ENCODE measurements at places on chromosomes 3 and 15.

DNA sequence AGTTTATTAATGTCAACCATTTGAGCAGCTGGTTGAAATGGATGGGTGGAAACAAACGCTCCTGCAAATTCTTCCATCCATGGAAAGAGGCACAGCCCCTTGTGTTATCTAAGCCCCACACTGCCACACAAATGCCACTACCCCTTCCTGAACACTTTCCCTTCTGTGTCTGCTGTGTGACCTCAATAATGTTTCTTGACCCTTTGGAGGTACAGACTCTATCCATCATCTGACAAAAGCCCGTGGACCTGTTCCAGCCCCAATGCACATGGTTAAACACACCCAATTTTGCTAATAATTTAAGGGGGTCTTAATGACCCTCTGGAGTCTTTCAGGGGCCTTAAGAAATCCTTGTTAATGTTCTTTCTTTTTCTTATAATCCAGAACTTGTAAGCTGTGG is 482.2 kb upstream of the CFAP20DC start:
- DNase-seq: no peak

DNA sequence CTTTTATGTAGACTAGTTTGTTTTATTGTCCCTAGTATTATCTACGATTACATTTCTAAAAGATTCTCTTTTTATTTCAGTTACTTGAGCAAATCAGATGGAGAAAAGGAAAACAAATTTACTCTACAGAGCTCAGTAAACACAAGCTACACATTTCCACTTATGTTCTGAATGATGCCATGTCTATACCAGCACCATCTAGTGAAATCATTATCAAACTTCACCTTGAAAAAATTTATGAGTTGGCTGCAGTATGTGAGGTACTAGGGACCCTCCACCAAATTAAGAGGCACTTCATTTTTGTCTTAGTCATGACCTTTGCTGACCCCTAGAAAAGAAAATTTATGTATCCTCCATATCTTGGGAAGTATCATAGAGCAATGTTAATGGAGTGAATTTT is 827.4 kb downstream of the SI start:
- no peak for DNase-seq

GRCh38 chr15:92505611-92506010 is 111.9 kb downstream of the ST8SIA2 start:
- no peak for DNase-seq

DNA sequence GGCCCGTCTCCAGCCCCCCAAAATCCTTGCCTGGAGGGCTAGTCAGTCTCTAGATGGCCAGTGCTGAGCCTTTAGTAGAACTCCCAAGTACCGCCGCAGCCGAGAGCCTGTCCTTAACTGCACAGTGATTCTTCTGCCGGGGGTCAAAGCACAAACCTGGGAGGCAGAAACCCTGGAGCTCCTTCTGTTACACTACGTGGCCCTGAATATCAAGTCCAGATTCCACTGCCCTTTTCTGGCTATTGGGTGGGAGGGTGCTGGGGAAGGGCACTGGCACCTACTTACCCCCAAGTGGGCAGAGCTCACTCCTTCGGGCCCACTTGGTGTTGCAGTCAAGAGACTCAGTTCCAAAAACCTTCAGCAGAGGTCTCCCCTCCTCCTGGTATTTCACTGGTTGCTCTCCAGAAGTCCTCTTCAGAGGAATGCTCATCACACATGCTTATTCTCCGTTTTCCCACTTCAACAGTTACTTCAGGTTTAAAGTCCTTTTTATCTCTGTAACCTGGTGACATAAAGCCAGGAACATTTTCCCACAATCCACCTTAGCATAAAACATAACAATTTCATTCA is 10.8 kb downstream of the PDHB start:
- no peak for DNase-seq

- DNase-seq: peak; percentile 76
Measured at GRCh38 chr3:15859507-15860013, 61.8 kb upstream of the ANKRD28 start.

GRCh38 chr3:47473391-47473790 is 2.4 kb downstream of the SCAP start:
- DNase-seq: no peak
